NCI-H187 (cell line): ENCODE measurements at places on chromosomes 3 and 15.

GRCh38 chr3:51637941-51638471, 33.0 kb upstream of the TEX264 start:
- DNase-seq, result peak; percentile 8

- DNase-seq, result no peak
Observed at GRCh38 chr15:94445566-94446160, 214.3 kb downstream of the MCTP2 start.

DNA sequence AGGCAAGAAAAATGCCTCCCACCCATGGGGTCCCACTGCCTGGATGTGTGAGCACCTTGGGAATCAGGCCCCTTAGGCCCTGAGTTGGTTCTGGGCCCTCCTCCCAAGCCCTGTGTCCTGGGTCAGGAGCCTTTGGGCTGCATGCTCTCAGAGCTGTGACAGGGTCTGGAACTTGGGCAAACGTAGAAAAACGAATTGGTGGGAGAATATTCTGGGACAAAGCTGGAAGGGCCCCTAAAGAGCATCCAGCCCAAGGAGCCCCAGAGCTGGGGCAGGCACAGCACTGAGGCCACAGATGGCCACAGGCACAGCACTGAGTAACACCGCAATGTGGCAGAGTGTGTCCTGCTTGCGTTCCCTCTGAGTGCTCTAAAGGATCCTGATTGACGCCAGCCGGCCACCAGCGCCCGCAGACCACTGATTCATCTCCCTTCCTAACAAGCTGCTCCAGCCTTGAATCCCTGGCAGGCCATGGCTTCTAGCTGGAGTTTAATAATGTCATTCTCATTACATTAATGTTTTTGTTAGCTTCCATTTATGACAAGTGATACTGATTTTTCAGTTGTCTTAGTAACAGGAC, 18.6 kb upstream of the SEC13 start:
- no peak for DNase-seq

- no peak for DNase-seq
Observed at GRCh38 chr3:134852893-134853351, 57.9 kb downstream of the EPHB1 start.

GRCh38 chr15:90418627-90419026, 30.6 kb downstream of the IQGAP1 start:
- DNase-seq, result no peak

DNA sequence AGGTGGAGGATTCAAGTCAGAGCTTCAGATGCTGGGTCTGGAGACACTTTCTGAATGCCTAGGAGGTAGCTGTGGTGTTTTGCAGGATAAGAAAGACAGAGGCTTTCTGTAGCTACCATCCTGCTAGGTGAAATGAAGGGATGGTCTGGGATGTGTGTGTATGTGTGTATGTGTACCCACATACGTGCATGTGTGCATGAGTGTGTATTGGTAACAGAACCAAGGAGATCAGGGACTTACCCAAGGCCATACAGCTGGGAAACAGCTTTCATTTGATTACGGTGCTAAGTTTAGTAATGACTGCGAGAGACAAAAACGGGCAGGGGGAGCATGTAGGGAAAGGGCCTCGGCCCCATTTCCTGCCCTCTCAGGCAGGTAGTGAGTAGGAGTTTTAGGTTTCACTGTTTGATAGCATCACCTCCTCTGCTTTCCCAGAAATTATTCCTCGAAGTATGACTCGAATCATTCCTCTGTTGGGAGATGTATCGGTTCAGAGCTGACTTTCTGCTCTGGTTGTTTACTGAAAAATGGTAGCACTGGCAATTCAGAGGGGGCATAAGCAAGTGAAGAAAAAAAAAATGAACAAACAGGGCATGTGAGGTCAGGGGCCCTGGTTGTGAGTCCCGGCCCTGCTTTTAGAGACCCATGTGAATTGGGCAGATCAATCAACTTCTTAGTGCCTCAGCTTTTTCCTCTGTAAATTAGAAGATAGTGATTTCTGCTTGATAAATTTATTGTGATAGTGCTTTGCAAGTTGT, 130.7 kb downstream of the LPP start:
- no peak for DNase-seq

DNA sequence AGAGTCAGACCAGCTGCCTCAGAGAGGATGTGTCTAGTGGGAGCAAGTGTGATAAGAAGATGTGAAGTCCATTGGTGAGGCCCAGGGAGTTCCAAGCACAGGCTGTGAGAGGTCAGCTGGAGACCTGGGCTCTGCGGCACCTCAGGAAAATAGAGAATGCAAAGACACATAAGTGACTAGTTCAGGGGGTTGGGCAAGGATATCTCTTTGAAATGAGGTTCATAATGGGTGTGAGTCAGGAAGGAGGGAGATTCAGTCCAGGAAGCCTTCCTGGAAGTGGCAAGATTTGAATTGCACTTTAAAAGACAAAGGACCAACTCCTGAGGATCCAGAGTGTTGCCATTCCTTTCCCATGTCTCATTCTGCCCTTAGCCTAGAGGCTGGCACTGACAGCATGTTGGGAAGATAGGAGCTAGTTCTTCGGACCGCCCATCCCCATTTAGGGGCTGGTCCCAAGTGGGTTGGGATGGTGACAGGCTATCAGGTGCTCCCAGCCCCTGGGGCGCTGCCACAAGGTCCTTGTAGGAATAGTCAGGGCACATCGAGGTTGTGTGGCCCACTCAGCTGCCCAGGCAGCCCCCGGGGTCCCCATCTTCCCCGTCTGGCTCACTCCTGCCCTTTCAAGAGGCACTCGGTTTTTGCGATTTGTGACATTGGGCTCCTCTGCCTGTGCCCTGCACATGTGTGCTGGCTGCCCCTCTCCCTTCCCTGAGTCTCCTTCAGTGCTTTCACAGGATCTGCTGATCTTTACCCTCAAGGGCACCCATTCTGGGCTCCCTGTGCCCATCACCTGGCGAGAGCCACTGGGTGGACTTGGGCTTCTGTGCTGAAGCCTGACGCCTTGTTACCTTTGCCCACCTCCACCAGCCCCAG, 23.7 kb downstream of the ESYT3 start:
- no peak for DNase-seq

GRCh38 chr15:37586011-37586583, 348.3 kb upstream of the TMCO5A start:
- DNase-seq, result no peak

GRCh38 chr3:32336113-32336498, 55.5 kb upstream of the CMTM7 start:
- DNase-seq, result no peak

GRCh38 chr15:64693134-64693533, 82.3 kb downstream of the RBPMS2 start:
- DNase-seq, result no peak

DNA sequence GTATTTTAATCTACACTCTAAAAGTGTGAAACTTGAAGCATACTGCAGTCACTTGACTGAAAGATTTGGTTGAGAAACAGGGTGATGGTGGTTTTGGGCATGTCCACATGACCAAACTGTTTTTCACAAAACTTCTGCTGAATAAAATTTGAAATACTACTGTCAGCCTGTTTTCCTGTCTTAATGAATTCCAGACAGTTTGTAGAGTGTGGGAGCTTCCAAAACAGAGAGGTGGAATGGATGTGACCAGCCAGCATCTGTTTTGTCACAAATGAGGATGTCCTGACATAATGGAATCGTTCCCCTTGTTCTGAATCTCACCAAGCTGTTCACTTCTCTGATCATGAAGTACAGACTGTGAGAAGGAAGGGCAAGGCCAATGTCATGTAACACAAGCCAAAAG, 11.8 kb downstream of the MITF start:
- DNase-seq, result no peak

- DNase-seq, result no peak
Observed at GRCh38 chr3:145251311-145251710, 909.7 kb downstream of the PLOD2 start.

- DNase-seq, result no peak
Observed at GRCh38 chr3:112627919-112628466, 12.9 kb downstream of the CCDC80 start.

- no peak for DNase-seq
Observed at GRCh38 chr3:159732172-159733111, 256.2 kb upstream of the IL12A start.

GRCh38 chr3:89527736-89528305, 420.4 kb downstream of the EPHA3 start:
- no peak for DNase-seq

- DNase-seq, result no peak
Observed at GRCh38 chr3:194521510-194522260, 34.9 kb upstream of the ATP13A3 start.

DNA sequence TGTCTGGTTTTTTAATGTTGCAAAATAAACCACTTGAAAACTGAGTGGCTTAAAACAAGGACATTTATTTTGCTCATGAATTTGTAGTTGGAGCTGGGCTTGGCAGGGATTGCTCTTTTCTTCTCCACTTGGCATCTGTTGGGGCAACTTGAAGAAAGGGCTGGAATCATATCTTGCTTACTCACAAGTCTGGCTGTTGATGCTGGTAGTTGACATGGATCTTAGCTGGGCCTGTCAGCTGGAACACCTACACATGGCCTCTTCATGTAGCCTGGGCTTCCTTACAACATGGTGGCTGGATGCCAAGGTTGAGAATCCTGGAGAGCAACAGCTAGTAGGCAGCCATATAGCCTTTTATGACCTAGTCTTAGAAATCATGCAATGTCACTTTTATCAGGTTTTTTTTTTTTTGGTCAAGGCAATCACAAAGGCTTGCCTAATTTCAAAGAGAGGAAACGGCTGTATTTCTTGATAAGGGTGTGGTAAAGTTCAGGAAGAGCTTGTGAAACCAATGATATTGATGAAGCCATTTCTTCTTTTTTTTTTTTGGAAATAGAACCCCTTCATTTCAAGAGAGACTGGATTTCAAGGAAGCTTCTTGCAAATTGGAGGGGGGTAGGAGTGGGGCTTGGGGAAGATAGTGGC, 262.1 kb downstream of the IL20RB start:
- no peak for DNase-seq

- DNase-seq, result no peak
Observed at GRCh38 chr3:177208223-177208622, 10.9 kb upstream of the TBL1XR1 start.

GRCh38 chr15:69325456-69325971, 26.8 kb downstream of the PAQR5 start:
- no peak for DNase-seq

- no peak for DNase-seq
Observed at GRCh38 chr15:85024509-85025336, 43.1 kb downstream of the PDE8A start.

DNA sequence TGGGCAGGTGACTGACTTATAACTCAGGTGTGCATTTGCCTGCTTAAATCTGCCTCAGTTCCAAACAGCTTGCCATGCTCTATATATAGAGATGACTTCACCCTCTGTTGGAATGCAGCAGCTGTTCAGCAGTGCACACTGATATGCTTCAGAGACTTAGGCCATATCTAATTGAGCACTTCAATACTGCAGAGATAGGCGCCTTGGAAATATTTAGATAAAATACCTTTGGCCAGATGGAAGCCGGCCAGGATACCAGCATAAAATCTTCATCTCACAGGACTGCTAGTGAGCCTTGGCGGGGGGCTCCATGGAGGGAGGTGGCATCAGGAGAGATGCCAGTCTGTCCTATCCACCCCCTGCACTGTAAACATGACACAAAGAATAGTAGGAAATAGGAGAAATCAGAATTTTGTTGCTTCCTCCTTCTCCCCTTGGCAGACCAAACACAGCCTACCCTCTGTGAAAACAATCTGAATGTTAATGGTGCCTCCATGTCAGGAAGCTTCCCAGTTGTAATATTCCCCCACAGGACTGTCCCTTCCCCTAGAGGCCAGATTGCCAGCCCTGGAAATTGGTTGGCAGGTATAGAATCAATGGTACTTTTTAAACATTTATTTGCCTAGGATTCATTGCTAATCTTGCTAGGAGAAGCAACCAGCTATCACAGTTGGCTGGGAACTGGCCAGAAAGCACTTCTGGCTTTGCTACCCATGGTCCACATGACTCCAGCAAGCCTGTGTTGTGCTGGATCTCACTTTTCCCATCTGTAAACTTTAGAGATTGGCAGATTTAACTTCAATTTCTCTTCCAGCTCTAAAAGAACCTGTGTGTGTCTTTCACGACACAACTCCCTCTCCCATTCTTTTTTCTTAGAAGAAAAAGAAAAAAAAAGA, 215.5 kb upstream of the KCNMB2 start:
- DNase-seq, result no peak

- DNase-seq, result no peak
Observed at GRCh38 chr15:49145651-49146609, 9.5 kb downstream of the COPS2 start.

DNA sequence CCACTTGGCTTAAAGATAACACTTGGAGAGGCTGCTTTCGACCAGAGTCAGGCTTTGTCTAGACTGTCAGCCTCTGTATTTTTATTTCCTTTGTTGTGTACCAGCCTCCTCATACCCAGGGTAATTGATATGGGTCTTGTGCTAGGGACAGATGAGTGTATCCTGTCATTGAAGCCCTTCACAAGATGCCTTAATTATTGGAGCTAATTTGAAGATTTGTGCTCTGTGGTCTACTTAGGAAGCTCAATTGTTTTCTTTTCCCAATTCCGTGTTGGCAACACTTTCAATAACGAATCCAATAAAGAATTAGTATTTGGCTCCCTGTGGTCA, 60.5 kb upstream of the DPH6 start:
- DNase-seq, result no peak

GRCh38 chr15:79213650-79214049, 68.9 kb upstream of the ANKRD34C start:
- DNase-seq, result no peak

GRCh38 chr3:195078891-195079440, 192.0 kb downstream of the XXYLT1 start:
- DNase-seq, result no peak

DNA sequence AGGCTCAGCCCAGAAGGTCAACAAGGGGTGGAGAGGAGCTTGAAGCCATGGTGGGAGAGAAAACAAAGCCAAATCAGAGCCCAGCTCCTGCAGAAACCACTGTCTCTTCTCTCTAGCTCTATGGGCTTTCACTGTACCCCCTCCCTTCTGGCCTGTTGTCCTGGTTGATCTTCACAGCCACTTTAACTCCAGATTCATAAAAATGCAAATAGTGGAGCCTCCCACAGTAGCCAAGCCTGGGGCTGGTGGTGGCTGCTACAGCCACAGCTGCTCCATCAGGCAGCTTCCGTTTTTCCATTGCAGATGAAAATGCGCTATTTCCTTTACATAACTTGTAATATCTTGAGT, 20.7 kb upstream of the CAV3 start:
- no peak for DNase-seq

GRCh38 chr3:196246612-196247308, 30.4 kb downstream of the SLC51A start:
- DNase-seq, result no peak

- no peak for DNase-seq
Observed at GRCh38 chr15:35736150-35736549, 190.2 kb upstream of the DPH6 start.

DNA sequence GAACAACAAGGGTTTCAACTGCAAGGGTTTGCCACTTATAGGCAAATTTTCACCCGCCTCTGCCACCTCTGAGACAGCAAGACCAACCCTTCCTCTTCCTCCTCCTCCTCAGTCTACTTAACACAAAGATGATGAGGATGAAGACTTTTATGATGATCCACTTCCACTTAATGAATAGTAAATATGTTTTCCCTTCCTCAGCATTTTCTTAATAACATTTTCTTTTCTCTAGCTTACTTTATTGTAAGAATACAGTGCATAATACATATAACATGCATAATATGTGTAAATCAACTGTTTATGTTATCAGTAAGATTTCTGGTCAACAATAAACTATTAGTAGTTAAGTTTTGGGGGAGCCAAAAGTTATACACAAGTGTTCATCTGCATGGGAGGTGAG, 77.4 kb downstream of the KLF15 start:
- no peak for DNase-seq

- no peak for DNase-seq
Observed at GRCh38 chr3:122265957-122266356, 59.1 kb upstream of the CSTA start.
